ENCODE measurements at places on chromosomes 6 and 20.

DNA sequence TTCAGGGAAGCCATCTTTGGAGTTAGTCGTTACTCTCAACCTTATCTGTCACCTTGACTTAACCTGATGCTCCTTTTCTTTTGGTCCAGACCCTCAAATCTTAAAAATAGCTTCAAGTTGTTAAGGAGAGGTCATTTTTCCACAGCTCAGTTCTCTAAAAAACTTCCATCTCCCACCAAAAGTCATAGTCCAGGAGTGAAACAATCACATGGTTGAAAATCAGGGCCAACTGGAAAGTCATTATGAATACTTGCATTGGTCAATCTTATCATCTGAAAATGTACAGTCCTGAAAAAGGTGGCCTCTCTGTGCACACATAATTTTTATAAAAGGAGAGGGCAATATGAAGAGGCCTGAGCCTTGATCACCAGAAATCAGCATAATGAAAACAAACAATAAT is 195.7 kb downstream of the BCAS1 start:
- H3K27me3 ChIP-seq: no peaks in the 10 kb centered on the region
- H3K4me1 ChIP-seq: peaks cover 32% of the 10 kb centered on the region
- no peak overlapping the region for H3K27ac ChIP-seq
- no peak overlapping the region for H3K4me3 ChIP-seq
- no peaks in the 10 kb centered on the region for H3K36me3 ChIP-seq
- no peak for DNase-seq

DNA sequence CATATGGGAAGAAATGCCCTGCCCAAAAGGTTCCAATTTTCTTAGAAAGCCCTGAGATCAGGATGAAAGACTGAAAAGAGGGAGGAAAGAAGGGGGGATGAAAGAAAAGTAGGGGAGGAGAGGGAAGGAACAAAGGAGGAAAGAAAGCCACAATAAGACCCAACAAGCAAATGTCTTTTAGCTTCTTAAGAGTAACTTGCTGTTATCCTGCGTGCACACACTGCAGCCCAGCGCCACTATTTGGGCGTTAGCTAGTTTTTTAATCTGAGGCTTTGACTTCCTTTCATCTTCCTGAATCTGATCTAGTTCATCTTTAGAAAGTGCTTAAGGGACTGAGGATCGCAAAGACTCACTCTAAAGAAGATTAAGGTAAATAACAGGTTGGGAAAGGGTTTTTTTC is 77.4 kb upstream of the HDDC2 start:
- no peak overlapping the region for H3K27ac ChIP-seq
- no peak for DNase-seq
- H3K4me1 ChIP-seq: no peaks in the 10 kb centered on the region
- H3K4me3 ChIP-seq: no peak overlapping the region

- no peaks in the 10 kb centered on the region for H3K27me3 ChIP-seq
- H3K4me3 ChIP-seq: no peak overlapping the region
- no peak overlapping the region for H3K27ac ChIP-seq
- H3K4me1 ChIP-seq: no peaks in the 10 kb centered on the region
- no peak for DNase-seq
These were observed 223.9 kb downstream of the TSHZ2 start for GRCh38 chr20:53195876-53196610.

GRCh38 chr20:19956976-19957375 is 60.2 kb upstream of the NAA20 start:
- no peak for DNase-seq
- no peak overlapping the region for H3K27ac ChIP-seq
- H3K4me3 ChIP-seq: no peak overlapping the region

GRCh38 chr20:11379257-11380011 is 538.3 kb upstream of the BTBD3 start:
- H3K4me1 ChIP-seq: no peaks in the 10 kb centered on the region
- no peaks in the 10 kb centered on the region for H3K36me3 ChIP-seq
- H3K27me3 ChIP-seq: no peaks in the 10 kb centered on the region
- no peak overlapping the region for H3K27ac ChIP-seq

DNA sequence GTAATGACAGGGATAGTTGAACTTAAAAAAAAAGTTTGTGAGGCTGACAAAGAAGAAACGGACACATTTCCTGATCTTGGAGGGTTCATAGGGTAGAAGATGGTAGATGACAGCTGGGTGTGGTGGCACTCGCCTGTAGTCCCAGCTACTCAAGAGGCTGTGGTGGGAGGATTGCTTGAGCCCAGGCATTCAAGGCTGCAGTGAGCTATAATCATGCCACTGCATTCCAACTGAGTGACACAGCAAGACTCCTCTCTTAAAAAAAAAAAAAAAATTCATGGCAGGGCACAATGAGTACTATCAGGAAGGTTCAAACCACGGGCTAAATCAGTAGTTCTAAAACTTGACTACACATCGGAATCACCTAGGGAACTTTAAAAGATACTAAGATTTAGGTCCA is 2.0 kb upstream of the MICA start:
- H3K27me3 ChIP-seq: no peaks in the 10 kb centered on the region
- no peak for DNase-seq
- H3K4me1 ChIP-seq: peaks cover 24% of the 10 kb centered on the region
- peak overlapping the region; percentile 85 for H3K4me3 ChIP-seq
- no peak overlapping the region for H3K27ac ChIP-seq

- H3K36me3 ChIP-seq: no peaks in the 10 kb centered on the region
- H3K4me3 ChIP-seq: no peak overlapping the region
- no peak overlapping the region for H3K27ac ChIP-seq
- no peak for DNase-seq
- no peaks in the 10 kb centered on the region for H3K4me1 ChIP-seq
These were observed 70.0 kb downstream of the COL12A1 start for GRCh38 chr6:75135876-75136275.

DNA sequence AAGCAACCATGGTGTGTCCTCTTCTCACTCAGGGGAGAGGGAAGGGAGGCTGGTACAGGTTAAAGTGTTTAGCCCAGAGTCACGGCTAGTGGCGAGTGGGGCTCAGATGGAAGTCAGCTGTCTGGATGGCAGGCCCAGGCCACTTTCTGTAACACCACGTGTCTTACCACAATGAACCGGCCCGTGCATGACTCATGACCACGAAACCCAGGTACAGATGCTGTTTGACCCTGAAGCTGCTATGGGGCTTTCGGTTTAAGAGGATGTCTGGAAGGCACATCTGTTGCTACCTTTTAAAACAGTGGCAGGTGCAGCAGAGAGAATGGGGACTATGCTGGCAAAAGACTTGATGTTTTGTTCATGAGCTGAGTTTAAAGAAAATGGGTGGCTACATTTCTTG is 36.5 kb upstream of the MPC1 start:
- H3K27me3 ChIP-seq: no peaks in the 10 kb centered on the region
- peak; percentile 91 for DNase-seq
- peak overlapping the region; percentile 93 for H3K27ac ChIP-seq

DNA sequence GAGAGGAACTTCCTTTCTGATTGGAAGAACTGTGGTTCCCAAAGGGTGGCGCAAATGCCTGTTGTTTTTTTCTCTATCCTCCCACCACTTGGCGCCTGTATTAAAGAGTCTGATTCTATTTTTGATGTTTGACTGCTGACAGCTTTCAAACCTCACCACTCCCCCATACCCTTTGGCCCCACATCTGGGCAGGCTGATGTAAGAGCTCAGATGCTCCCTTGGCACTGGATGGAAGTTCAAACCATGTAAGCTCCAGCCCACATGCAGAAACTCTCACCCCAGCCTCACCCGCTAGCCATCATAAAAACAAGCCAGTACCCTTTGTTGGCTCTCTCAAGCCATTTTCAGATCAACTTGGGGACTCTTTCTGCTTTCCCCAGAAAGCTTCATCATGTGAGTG is 20.0 kb upstream of the TMEM14A start:
- no peak overlapping the region for H3K27ac ChIP-seq
- H3K4me3 ChIP-seq: no peak overlapping the region
- DNase-seq: no peak
- peaks cover 7% of the 10 kb centered on the region for H3K4me1 ChIP-seq

GRCh38 chr6:170018936-170019817 is 267.8 kb downstream of the ERMARD start:
- H3K36me3 ChIP-seq: no peaks in the 10 kb centered on the region
- no peaks in the 10 kb centered on the region for H3K27me3 ChIP-seq
- no peak for DNase-seq
- no peak overlapping the region for H3K27ac ChIP-seq
- H3K4me1 ChIP-seq: no peaks in the 10 kb centered on the region
- no peak overlapping the region for H3K4me3 ChIP-seq

GRCh38 chr6:26295691-26296555 is 69.1 kb upstream of the BTN3A2 start:
- no peaks in the 10 kb centered on the region for H3K36me3 ChIP-seq
- H3K27ac ChIP-seq: no peak overlapping the region
- DNase-seq: no peak
- no peaks in the 10 kb centered on the region for H3K27me3 ChIP-seq
- peaks cover 12% of the 10 kb centered on the region for H3K4me1 ChIP-seq
- peak overlapping the region; percentile 34 for H3K4me3 ChIP-seq

- no peaks in the 10 kb centered on the region for H3K36me3 ChIP-seq
- H3K4me3 ChIP-seq: no peak overlapping the region
- H3K4me1 ChIP-seq: no peaks in the 10 kb centered on the region
- DNase-seq: no peak
These were observed 478.3 kb downstream of the TFAP2A start for GRCh38 chr6:9936551-9936950.

GRCh38 chr6:101760843-101761621 is 367.5 kb downstream of the GRIK2 start:
- no peaks in the 10 kb centered on the region for H3K36me3 ChIP-seq
- no peaks in the 10 kb centered on the region for H3K4me1 ChIP-seq
- DNase-seq: no peak
- H3K27me3 ChIP-seq: no peaks in the 10 kb centered on the region
- no peak overlapping the region for H3K4me3 ChIP-seq
- no peak overlapping the region for H3K27ac ChIP-seq

DNA sequence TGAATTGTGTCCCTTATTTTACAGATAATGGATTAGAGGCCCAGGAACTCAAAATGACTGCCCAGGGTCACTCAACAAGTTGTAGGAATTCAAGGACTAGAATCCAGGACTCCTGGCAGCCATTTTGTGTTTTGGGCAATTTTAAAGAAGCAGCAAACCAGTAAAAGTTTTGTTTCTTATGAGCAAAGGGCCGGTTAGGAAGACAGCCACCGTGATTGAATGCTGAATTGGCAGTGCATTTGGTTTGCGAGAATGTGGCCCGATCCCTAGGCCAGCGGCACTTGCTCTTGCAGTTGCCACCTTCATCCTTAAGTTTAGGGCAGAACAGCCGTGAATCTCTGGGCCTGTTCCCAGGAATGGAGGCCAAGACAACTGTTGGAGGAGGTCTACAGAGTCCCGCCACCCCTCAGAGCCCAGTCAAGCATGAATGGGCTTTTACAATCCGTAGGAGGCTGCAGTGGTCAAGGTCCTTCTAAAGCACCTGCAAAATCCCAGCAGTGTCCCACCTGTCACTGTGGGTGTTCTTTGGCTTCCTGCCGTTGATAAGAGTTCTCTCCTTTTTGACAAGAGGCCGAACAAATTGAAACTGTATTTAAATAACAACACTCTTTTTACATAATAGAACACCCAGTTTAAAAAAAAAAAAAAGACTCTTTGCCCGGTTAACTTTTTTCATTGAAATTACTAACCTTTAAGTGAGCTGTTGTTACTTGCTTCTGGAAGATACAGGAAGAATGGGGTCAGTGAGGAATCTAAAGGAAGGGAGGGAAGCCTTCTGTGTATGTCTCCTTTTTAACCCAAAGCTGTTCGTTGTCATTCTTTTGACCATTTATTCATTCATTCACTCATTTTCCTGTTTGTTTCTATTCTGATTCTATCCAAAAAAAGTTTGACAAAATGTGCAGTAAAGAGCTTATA is 68.7 kb downstream of the PHACTR2 start:
- no peaks in the 10 kb centered on the region for H3K36me3 ChIP-seq
- H3K4me1 ChIP-seq: no peaks in the 10 kb centered on the region
- H3K27me3 ChIP-seq: no peaks in the 10 kb centered on the region
- DNase-seq: no peak
